ENCODE measurements at places on chromosomes 4 and X.

- DNase-seq: peak; percentile 66
These were observed 6.3 kb downstream of the FMR1 start for GRCh38 chrX:147917700-147918695.

GRCh38 chr4:112813790-112814189, 176.8 kb downstream of the LARP7 start:
- peak; percentile 58 for DNase-seq

DNA sequence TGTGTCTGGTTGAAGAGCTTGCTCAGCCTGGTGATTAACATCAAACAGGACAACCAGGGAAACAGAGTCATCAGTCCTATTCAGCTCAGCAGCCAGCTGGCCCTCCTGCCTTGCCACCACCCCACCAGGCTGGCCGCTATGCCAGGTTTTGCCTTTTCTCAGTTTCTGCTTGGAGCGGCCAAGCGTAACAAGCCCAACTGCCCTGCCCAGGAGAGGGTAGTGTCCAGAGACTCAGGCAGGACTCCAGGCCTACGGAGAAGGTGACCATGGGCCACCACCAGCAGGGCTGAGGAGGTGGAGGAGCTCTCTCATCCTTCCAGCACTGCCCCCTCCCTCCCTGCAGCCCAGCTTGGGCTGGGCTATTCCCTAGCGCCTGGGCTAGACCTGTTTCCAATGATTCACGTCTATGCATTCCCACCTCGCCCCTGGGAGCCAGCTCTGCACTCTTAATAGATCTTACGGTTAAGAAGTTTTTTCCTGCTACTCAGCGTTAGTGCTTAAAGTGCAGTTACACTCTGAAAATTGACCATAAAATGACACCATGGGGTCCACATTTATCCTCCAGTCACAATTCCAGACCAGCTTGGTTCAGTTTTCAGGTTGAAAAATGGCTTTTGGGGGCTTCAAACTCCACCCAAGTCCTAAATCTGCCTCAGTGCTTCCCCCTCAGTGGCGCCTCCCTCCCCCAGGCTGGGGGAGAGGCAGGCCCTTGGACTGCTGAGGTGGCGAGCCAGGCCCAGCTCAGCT, 124.0 kb upstream of the PJA1 start:
- no peak for DNase-seq

DNA sequence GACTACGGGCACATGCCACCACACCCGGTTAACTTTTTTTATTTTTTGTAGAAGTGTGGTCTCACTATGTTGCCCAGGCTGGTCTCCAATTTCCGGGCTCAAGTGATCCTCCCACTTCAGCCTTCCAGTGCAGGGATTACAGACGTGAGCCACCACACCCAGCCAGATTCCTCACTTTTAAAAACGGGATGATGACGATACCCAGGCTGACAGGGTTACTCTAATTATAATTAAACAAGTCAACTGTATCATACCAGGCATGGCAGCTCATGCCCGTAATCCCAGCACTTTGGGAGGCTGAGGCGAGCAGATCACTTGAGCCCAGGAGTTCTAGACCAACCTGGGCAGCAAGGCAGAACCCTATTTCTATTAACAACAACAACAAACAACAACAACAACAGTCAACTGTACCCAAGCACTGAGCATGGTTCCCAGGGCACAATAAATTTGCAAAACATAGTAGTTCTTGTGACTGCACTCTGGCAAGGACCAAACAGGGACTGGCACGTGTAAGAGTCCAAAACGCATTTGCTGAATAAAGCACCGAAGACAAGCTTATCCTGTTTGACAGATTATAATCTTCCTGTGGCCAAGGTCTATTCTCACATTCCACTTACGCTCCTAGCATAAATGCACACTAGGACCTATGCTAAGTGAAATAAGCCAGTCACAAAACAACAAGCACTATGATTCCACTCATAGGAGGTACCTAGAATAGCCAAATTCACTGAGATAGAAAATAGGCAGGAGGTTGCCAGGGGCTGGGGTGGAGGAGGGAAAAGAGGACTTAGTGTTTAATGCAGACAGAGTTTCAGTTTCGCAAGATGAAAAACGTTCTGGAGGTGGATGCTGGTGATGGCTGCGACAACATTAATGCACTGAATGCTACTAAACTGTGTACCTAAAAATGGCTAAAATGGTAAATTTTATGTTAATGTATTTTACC, 77.5 kb downstream of the IRF2 start:
- no peak for DNase-seq

DNA sequence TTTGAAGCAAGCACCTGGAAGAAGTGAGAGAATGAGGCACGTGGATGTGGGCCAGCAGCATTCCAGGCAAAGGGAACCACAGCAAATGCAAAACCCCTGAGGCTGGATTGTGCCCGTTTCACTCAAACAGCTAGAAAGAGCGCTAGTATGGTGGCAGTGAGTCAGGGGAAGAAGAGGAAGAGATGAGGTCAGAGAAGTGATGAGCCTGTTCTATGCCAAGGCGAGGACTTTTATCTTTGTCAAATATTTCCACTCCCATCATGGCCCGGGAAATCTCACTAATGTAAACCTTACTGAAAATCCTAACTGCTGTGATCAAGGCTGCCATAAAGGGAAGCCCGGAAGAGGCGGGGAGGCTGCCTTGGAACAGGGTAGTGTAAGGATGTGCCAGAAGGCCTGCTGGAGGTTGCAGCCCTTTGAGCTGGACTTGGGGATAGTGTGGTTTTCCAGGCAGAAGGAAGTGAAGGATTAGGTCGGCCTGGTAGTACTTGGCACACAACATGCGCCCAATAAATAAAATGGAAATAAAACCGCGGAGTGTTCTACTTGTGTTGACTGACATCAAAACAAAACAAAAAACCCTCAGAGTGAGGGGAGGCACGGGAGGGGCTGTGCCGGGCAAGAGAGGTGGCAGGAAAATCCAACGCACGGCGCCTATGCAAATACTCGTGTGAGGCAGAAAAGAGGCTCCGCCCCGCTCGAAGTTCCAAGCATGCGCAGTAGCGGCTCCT, 1.2 kb upstream of the CDK16 start:
- peak; percentile 78 for DNase-seq

DNA sequence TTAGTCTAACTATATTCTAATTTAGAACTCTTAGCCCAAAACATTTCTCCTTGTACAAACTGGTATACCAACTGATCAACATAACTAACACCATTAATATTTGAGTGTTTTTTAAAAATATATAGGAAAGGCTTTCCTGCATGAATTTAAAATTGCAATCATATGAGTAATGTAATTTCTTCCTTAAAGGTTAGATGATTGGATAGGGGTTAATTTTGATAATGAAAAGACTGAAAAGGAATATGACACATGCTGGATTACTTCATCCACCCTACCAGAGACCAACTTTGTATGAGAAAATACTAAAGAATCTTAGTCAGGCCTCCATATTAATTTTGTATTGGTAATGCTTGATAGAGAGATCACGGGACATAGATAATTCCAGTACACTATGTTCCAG, 25.1 kb upstream of the PLS3 start:
- no peak for DNase-seq

- peak; percentile 80 for DNase-seq
These were observed 29.6 kb downstream of the PDGFC start for GRCh38 chr4:156941940-156942548.

DNA sequence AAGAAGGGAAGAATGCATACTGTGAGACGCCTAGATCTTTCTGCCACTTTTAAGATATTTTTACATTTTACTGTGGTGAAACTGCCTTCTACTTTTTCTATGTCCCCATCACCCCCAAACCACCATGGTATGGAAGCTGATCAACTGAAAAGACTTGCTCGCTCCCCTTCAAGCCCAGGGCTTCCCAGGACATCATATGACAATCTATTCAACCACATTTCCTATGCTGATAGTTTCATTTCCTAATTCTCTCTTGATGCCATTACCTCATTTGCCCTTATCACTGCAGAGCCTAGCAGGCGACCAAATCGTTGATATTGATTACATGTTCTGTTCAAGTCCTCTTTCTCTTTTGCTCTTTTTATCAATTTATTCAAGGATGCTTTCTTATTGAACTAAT, 40.1 kb upstream of the KLHL34 start:
- no peak for DNase-seq

- DNase-seq: no peak
These were observed 26.1 kb upstream of the SORBS2 start for GRCh38 chr4:185838104-185838452.

DNA sequence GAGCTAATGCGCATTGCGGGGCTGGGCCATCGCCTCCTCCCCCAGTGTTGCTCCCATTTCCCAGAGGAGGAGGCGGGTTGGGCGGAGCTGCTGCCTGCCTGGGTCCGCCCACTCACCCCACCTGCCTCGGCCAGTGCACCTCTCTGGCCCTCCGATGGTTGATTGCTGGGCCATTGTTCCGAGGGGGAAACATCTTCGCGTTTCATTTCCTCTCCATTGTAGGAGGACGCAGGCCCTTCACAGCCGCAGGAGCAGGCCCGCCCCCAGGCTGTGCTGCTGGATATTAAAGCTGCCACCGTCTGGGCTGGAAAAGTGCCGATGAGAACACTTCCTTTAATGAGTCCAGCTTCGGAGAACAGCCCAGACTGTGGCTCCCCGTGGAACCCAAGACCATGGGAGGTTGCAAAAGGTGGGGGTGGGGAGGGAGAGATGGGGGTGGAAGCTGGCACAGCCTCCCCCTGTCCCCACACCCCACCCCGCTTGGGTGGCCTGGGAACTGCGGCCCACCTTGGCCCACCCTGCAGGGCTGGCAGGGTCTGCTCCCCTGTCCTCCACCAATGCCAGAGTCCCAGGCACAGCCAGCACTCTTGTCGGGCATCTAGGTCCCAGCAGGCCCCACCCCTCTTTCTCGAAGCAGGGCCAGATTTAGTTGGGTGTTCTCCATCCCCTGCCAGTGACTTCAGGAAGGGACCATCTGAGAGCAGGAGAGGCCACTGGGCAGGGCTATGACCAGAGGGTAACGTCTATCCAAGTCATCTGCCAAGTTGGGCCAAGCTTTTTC, 96.6 kb downstream of the ADRA2C start:
- DNase-seq: no peak

DNA sequence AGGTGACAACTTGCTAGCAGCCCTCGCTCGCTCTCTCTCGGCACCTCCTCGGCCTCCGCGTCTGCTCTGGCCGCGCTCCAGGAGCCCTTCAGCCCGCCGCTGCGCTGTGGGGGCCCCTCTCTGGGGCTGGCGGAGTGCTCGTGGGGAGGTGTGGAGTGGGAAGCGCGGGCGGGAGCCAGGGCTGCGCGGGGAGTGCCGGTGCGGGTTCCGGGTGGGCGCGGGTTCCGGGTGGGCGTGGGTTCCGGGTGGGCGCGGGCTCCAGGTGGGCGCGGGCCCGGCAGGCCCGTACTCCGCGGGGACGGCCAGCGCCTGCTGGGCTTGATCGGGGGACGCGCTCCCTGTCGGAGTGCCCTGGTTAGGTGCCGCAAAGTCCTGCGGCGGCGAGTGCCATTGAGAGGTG, 384.3 kb downstream of the GPM6A start:
- DNase-seq: no peak

DNA sequence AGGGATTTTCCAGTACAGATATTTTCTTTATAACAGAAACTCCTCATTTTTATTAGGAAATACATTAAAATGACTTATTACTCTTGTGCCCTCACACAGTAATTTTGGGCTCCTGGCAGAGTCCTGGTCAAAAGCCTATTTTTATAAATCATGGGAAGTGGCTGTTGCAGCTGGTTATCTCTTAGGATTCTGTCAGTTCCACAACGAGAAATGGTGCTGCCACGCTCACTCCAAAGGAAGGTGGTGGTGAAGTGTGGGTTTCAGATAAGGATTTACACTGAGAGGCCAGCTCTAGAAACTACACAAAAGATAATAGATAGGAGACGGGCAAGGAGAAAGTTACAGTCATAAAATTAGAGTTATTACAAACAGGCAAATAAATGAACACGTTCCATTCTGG, 159.2 kb upstream of the FAM241A start:
- no peak for DNase-seq

DNA sequence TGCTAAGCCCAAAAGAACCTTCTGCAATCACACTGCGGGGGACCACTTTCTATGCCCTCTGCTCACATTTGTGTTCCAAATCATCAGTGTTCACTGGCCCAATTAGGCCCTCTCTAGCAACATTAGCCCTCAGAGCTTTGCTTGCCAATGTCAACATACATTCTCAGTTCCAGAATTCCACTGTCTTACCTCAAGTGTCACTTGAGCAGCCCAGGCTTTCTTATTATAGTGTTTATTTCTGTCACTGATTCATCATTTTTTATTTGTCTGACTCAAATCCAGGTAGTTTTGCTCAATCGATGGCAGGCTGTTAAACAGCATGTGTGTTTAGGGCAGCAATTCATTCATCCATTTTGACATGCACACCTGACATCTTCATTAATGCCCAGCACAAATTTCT, 291.2 kb downstream of the TEX13A start:
- DNase-seq: no peak

GRCh38 chrX:143934542-143934941, 50.7 kb downstream of the UBE2NL start:
- DNase-seq: no peak

GRCh38 chrX:46642145-46642544, 68.6 kb downstream of the CHST7 start:
- peak; percentile 39 for DNase-seq

DNA sequence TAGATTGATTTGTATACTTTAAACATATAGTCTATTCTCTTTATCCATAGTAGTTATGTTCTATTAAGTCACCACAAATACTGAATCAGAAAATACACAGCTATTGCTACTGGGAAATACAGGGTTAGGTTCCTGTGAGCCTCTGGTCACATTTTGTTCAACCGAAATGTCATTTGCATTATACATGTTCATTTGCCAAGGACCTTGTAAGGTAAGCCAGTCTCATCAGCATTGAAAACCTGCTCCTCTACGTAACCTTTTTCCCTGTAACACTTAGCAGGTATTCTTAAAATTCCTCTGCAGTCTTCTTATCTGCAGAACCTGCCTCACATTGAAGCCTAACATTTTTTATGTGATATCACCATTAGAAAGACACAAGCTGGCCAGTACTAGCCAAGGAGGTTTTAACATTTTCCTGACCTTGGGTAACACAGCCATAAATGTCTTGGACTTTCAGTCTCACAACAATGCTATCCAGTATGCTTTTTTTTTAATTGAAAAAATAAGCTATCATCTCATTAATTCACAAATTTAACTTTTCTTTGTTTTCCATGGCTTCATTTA, 765.7 kb upstream of the IGFBP7 start:
- no peak for DNase-seq

- DNase-seq: no peak
These were observed 131.0 kb downstream of the COX18 start for GRCh38 chr4:72938516-72938915.
